ENCODE measurements at places on chromosomes 6 and 20. TPM values are rescaled to one million over a fixed set of nuclear protein-coding genes. Genes with fewer than 3 reads are reported as not detected.

Gene NOTCH4
- total RNA-seq = 0.42 TPM

Gene RAB44
- not detected for total RNA-seq

Gene NHLRC1
- total RNA-seq = 2.1 TPM

Gene BPIFB1
- not detected for total RNA-seq

Gene EDN1
- 2.8 TPM for total RNA-seq

All from smooth muscle cell of the umbilical artery (primary cell).